Endothelial cell of coronary artery (primary cell): ENCODE measurements at places on chromosomes 16 and 17. TPM values are rescaled to one million over a fixed set of nuclear protein-coding genes. Genes with fewer than 3 reads are reported as not detected.

Gene ANKFN1
- total RNA-seq = 0.09 TPM in 1 of 2 replicates, not detected in the other

Gene TOP3A
- total RNA-seq = 17.6 and 19.9 TPM in 2 replicates

Gene KRTAP4-1
- not detected in 2 replicates for total RNA-seq

Gene GSG1L
- total RNA-seq = not detected in 2 replicates

Gene ITGA2B
- total RNA-seq = 0.18 and 0.28 TPM in 2 replicates

Gene FKBP10
- total RNA-seq = 103 and 201 TPM in 2 replicates

Gene JMJD6
- 19.6 and 29.7 TPM in 2 replicates for total RNA-seq

Gene LITAFD
- total RNA-seq = not detected in 2 replicates

Gene CACNB1
- total RNA-seq = 1.6 and 3.1 TPM in 2 replicates

Gene ARL5C
- total RNA-seq = not detected in 2 replicates

Gene HOXB5
- 0.09 TPM in 2 replicates for total RNA-seq

Gene UBTF
- total RNA-seq = 47.6 and 55.3 TPM in 2 replicates

Gene CDK5R1
- total RNA-seq = 1.0 and 1.9 TPM in 2 replicates

Gene SOX8
- total RNA-seq = 0.28 and 0.45 TPM in 2 replicates

Gene RHOT2
- 29.7 and 37.8 TPM in 2 replicates for total RNA-seq
